Osteocyte (in vitro differentiated cells): ENCODE measurements at places on chromosomes 7 and 10.

DNA sequence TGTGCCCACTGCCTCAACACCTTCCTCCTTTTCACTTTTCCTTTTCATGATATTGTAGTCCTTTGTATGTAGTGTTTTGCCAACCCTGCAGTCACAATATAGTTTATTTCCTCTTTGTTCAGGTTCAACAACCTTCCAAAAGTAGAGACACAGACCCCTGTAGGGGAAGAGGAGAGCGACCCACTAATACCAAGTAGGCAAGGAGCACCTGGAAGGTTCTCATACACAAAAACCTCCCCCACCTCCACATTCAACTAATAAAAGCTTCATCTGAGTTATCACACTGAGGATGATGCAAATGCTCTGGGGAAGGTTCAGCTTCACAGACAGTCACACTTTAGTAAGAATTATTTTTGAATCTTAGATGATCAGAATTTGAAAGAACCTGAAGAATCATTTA lies 41.6 kb downstream of the PIK3AP1 start:
- no peak for DNase-seq
- H3K36me3 ChIP-seq, result no peaks in the 10 kb centered on the region
- no peak overlapping the region for H3K4me3 ChIP-seq
- no peak overlapping the region for H3K27ac ChIP-seq
- peaks cover 7% of the 10 kb centered on the region for H3K27me3 ChIP-seq

DNA sequence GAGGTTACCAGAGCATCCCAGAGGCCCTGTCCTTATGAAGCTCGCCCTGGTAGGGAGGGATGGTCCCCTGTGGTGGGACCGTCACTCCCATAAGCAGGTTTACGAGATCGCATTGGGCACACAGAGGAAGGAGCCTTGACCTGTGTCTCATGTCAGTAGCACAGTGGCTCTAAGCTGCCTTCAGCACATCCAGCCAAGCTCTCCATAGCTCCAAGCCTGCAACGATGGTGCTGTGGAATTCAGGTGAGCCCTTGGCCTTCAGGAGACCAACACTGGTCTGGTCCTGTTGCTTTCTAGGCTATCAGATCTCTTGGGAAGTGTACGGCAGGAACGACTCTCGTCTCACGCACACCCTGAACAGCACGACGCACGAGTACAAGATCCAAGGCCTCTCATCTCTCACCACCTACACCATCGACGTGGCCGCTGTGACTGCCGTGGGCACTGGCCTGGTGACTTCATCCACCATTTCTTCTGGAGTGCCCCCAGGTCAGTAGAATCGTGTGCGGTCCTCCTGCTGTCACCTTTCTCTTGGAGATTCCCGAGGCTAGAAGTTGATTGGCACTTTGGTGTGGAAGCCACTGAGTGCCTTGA lies 605.3 kb upstream of the FOXK1 start:
- H3K4me3 ChIP-seq, result no peak overlapping the region
- H3K27me3 ChIP-seq, result no peaks in the 10 kb centered on the region
- peak; percentile 53 for DNase-seq

DNA sequence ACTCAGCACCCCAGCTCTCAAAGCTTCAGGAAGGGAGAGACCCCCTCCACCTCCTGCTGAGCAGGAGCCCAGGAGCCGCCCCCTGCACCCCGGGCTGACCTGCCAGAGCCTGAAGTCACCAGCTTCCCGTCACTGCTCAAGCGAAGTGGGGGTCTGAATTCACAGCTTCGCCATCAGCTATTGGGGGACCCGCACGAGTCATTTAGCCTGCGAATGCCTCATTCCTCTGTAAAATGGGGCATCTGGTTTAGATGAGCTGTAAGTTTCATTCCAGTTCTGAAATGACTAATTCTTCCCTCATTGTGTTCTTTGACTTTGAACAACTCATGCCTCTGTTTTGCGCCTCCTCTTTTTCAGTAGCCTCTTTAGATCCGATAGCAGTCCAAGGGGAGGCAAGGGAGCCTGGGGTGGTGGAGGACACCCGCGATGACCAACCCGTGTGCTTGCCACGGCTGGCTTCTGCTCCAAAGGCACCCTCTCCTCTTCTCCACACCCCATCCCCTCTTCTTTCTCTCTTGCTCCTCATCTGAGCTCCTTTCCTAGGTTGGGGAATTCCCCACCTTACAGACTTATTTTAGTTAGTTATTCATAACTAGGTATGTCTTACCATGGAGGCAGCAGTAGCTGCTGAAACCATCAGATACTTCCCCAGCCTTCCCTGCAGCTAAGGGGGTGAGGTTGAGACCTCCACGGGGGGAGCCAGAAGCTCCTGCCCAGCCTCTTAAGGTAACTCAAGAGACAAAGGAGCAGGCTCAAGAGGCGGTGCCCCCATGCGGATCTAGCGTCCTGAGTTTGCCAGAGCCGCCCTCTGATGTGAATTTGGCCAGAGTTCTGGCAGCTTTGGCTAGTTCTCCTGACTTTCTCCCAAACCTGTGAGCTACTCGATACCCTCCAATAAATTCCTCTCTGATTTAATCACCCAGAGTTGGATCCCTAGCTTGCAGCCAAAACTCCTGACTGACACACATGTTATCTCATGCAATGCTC lies 47.7 kb downstream of the RBM17 start:
- no peak overlapping the region for H3K4me3 ChIP-seq
- no peaks in the 10 kb centered on the region for H3K27me3 ChIP-seq
- peaks cover 16% of the 10 kb centered on the region for H3K4me1 ChIP-seq
- no peak for DNase-seq
- H3K36me3 ChIP-seq, result no peaks in the 10 kb centered on the region

DNA sequence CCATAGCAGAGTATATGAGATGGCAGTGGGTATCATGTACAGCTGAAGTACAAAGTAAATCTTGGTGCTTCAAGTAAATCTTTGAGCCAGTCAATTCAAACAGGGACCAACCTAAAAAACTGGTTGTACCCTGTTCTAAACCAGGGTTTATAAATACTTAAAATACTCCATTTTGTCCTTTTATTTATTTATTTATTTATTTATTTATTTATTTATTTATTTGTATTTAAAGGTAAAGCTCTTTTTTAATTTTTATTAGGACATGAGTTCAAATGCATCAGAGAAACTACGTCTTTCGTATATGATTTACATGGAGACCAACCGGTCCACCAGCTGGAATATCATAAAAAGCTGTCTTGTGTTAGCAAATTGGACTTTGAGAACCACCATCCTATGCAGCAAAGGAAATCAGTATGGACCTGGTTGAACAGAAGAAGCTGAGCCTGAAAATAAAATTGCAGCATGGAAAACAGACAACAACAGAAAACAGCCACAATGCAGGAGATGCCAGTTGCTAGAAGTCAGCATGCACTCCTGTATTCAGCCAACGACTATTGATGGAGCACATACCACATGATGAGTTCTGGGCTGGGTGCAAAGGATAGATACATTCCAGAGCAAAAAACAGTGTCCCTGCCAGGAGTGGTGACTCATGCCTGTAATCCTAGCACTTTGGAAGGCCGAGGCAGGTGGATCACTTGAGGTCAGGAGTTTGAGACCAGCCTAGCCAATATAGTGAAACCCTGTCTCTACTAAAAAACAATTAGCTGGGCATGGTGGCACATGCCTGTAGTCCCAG lies 60.0 kb downstream of the PLXNA4 start:
- H3K4me1 ChIP-seq, result peaks cover 5% of the 10 kb centered on the region
- DNase-seq, result no peak
- no peaks in the 10 kb centered on the region for H3K27me3 ChIP-seq
- H3K27ac ChIP-seq, result no peak overlapping the region
- peaks cover 3% of the 10 kb centered on the region for H3K36me3 ChIP-seq

GRCh38 chr10:75018686-75019307 lies 92.7 kb upstream of the SAMD8 start:
- peaks cover 15% of the 10 kb centered on the region for H3K36me3 ChIP-seq
- no peak overlapping the region for H3K4me3 ChIP-seq
- no peak overlapping the region for H3K27ac ChIP-seq
- no peak for DNase-seq
- H3K27me3 ChIP-seq, result no peaks in the 10 kb centered on the region

DNA sequence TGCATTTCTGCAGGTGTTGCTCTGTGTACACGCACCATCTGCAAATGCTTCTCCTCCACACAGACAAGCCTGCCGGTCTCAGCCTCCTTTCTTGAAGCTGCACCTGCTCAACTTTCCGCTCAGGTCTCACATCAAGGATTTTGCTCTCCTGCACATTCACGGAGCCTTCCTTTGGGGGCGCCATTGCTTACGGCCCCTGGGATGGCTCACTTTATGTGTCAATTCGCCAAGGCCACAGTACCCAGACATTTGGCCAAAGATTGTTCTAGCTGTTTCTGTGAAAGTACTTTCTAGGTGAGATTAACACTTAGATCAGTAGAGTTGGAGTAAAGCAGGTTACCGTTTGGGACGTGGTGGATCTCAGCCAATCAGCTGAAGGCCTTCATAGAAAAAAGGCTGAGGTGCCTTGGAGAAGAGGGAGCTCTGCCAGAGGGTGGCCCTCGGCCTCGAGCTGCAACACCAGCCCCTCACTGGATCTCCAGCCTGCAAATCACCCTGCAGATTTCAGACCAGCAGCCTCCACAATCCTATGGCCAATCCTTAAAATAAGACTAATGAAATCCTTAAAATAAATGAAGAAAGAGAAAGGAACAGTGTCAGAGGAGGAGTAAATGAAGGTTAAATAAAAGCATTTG lies 39.9 kb upstream of the PPP2R2D start:
- DNase-seq, result no peak
- H3K36me3 ChIP-seq, result no peaks in the 10 kb centered on the region
- no peak overlapping the region for H3K4me3 ChIP-seq
- H3K27ac ChIP-seq, result no peak overlapping the region
- no peaks in the 10 kb centered on the region for H3K4me1 ChIP-seq

GRCh38 chr10:30553626-30554439 lies 75.7 kb downstream of the LYZL2 start:
- H3K36me3 ChIP-seq, result no peaks in the 10 kb centered on the region
- peak overlapping the region; percentile 68 for H3K27ac ChIP-seq
- peaks cover 17% of the 10 kb centered on the region for H3K4me1 ChIP-seq

GRCh38 chr7:146960773-146961391 lies 844.3 kb downstream of the CNTNAP2 start:
- no peak for DNase-seq
- no peak overlapping the region for H3K27ac ChIP-seq
- H3K4me1 ChIP-seq, result peaks cover 25% of the 10 kb centered on the region
- no peaks in the 10 kb centered on the region for H3K36me3 ChIP-seq
- H3K27me3 ChIP-seq, result no peaks in the 10 kb centered on the region

DNA sequence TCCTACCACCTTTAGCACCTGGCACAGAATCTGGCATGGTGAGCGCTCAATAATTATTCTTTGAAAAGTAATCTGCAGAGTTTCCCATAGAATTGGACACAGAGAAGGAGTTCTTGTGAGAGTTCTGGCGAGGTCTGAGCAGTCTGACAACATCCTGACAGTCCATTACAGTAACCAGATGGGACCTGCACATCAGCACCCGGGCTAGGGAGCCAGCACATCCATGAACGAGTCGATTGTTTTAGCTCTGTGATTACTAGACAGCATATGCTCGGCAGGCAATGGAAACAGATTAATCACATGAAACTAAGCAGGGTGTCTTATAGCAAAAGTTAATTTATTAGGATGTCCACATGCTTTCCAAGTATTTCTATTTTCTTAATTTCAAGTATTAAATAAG lies 96.7 kb downstream of the SEMA3D start:
- H3K36me3 ChIP-seq, result no peaks in the 10 kb centered on the region
- no peak overlapping the region for H3K27ac ChIP-seq
- H3K4me1 ChIP-seq, result peaks cover 2% of the 10 kb centered on the region
- no peak overlapping the region for H3K4me3 ChIP-seq

GRCh38 chr10:80447436-80448190 lies 6.5 kb upstream of the TSPAN14 start:
- H3K4me3 ChIP-seq, result no peak overlapping the region
- no peak overlapping the region for H3K27ac ChIP-seq
- H3K4me1 ChIP-seq, result peaks cover 7% of the 10 kb centered on the region
- H3K36me3 ChIP-seq, result no peaks in the 10 kb centered on the region
- peaks cover 24% of the 10 kb centered on the region for H3K27me3 ChIP-seq

DNA sequence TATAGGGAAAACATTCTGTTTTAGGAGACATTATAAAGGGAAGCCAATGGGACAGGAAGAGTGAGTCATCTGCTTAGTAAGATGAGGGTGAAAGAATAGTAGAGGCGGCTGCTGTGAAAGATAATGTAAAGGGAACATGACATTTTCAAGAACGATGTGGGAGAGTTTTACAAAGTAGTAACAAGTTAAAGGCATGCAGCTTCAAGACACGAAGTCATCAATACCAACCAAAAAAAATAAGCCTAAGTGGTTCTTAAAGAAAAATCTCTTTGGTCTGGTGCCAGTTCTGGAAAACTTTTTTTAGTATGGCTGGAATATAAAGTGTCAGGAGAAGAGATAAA lies 6.1 kb downstream of the GSTO1 start:
- H3K27ac ChIP-seq, result peak overlapping the region; percentile 47
- peaks cover 39% of the 10 kb centered on the region for H3K36me3 ChIP-seq
- peaks cover 35% of the 10 kb centered on the region for H3K4me1 ChIP-seq
- H3K4me3 ChIP-seq, result no peak overlapping the region
- no peaks in the 10 kb centered on the region for H3K27me3 ChIP-seq

- H3K4me3 ChIP-seq, result no peak overlapping the region
- H3K4me1 ChIP-seq, result peaks cover 8% of the 10 kb centered on the region
- peaks cover 26% of the 10 kb centered on the region for H3K27me3 ChIP-seq
- no peak for DNase-seq
- no peaks in the 10 kb centered on the region for H3K36me3 ChIP-seq
Measured at GRCh38 chr7:157674715-157675426, 338.1 kb downstream of the DNAJB6 start.

DNA sequence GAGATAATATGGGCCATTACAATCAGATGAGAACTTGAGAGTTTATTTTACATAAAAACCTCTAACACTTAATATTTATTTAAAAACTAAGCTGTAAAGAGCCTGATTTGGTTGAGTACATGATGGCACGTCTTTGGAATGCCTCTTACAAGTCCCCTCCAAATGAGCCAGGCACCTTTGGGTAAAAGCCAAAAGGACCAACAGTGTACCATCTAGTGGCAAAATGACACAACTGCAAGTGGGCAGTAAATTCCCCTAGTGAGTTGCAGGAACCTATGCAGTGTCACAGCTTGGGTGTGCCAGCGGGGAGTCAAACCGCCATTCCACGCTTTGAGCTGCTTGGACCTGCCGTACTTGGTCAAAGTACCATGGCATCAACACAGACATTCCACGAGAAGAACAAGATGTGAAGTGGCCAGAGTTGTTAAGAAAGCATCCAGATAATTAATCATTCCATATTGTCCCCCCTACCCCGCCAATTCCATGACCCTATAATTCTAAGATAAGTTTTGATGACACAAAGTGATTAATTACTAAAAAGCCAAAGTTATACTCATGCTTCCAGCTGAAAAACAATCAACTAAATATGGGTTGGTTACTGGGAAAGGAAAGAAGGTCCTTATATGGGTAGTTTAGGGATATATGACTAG lies 115.2 kb downstream of the SORBS1 start:
- no peak overlapping the region for H3K4me3 ChIP-seq
- DNase-seq, result no peak
- peaks cover 2% of the 10 kb centered on the region for H3K27me3 ChIP-seq
- H3K27ac ChIP-seq, result no peak overlapping the region
- H3K36me3 ChIP-seq, result no peaks in the 10 kb centered on the region

GRCh38 chr7:113968713-113969112 lies 49.9 kb upstream of the PPP1R3A start:
- peaks cover 7% of the 10 kb centered on the region for H3K4me1 ChIP-seq
- H3K27ac ChIP-seq, result no peak overlapping the region
- H3K4me3 ChIP-seq, result no peak overlapping the region
- no peak for DNase-seq
- H3K36me3 ChIP-seq, result no peaks in the 10 kb centered on the region
